MG63 (cell line): ENCODE measurements at places on chromosomes 5 and 9. TPM values are rescaled to one million over a fixed set of nuclear protein-coding genes. Genes with fewer than 3 reads are reported as not detected.

Gene GADD45G
- 3.5 TPM in 1 of 2 replicates, not detected in the other for total RNA-seq

Gene CDKN2B
- total RNA-seq, result not detected in 2 replicates

Gene CAMK2A
- 0.56 TPM in 1 of 2 replicates, not detected in the other for total RNA-seq

Gene CATSPER3
- 0.59 and 1.5 TPM in 2 replicates for total RNA-seq

Gene FAM78A
- total RNA-seq, result 0.64 and 0.82 TPM in 2 replicates

Gene IARS1
- total RNA-seq, result 283 and 306 TPM in 2 replicates

Gene ANKRD20A1
- total RNA-seq, result not detected in 2 replicates

Gene SHLD3
- 2.2 and 4.7 TPM in 2 replicates for total RNA-seq

Gene AQP7
- total RNA-seq, result not detected in 2 replicates

Gene LAMC3
- total RNA-seq, result 0.66 and 2.4 TPM in 2 replicates

Gene CYLC2
- not detected in 2 replicates for total RNA-seq

Gene TRAF1
- 0.67 and 0.79 TPM in 2 replicates for total RNA-seq

Gene TNFSF8
- total RNA-seq, result not detected in 2 replicates

Gene PCDHGC5
- 0.46 TPM in 1 of 2 replicates, not detected in the other for total RNA-seq

Gene LHX6
- not detected in 2 replicates for total RNA-seq

Gene QRFP
- total RNA-seq, result not detected in 2 replicates
